Stimulated activated CD4-positive, alpha-beta T cell treated with anti-CD3 and anti-CD28 coated beads, Interleukin-15, amount 100 ng/mL, for 1 hour (primary cell): ENCODE measurements at places on chromosomes 2 and 18.

DNA sequence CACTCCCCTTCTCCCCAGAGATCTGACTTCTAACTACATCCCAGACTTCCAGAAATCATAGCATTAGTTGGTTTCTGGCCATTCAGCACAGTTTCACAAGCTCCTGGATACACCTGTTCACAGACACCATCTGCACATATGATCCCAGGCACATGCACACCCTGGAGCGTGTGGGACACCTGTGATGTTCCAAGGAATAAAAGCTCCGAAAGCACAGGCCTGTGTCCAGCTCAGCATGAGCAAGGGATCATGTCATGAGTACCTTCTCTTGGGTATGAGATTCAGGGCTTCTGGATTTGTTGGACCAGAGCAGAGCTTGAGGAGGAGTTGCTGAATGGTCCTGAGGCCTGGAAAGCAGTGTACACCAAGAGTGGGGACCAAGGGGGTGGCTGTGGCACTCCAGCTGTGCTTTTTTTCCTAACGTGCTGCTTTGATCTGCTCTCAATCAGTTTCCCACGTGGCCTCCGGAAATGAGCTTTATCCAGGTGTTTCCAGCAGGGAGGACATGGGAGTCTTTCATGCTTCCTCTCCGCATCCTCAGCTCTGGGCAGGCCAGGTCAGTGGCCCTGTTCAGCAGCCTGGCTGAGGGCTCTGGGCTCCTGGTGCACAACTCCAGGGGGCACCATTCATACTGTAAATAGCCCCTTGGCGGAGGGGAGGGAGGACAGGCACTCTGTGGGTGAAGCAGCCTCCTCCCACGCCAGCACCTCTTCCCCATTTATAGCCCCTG is 1.8 kb downstream of the DYSF start:
- no peak for DNase-seq

DNA sequence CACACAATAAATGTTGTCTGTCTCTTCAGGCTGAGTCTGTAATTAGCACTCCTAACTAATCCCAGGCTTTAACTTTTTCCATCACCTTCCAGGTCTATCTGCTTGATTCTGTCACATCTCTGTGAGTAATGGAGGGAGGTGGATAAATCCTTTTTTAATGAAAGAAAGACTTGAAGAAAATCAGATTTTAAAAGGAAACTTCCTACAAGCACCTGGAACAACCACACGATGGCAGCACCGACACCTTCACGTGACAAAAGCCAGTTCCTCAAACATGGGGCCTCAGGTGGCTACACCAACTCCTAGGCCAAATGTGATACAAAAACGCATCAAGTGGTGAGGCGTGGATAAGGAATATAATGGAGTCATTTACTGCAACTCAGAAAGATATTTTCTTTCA is 41.8 kb downstream of the TGFBRAP1 start:
- DNase-seq, result no peak

- no peak for DNase-seq
Measured at GRCh38 chr18:11944252-11944651, 36.1 kb upstream of the MPPE1 start.

DNA sequence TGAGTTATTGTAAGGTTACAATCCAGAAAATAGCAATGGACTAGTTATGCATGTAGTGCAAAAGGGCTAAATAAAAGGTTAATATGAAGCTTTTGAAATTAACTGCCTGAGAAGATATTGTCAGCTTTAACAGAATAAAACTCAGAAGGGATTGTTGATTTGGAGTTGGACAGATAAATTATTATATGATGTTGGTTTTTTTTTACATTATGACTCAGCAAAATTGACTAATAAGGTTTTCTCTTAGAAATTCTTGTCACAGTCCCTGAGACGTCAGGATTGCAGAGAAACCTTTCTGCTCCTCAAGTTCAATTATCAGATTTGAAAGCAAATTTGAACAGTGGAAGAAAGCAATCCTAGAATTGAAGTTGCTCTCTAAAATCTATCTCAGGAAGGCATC is 946.9 kb downstream of the CBLN2 start:
- DNase-seq, result no peak

GRCh38 chr2:159410276-159410675 is 123.8 kb upstream of the WDSUB1 start:
- no peak for DNase-seq

DNA sequence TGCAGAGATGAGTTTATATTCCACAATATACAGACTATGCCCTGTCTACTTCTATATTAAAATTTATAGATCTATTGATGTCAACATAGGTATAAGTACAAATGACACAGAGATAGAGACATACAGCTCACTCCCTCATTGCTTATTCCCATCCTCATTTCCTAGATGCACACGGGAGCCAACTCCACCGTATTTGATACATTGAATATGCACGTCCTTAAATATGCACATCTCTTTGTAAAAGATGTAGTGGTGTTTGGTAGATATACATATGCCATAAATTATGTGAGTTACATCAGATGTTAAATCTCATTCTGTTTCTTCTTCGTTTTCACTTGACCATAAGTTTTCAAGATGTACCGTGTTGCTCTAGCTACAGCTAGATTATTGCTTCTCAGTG is 179.2 kb upstream of the RAB6C start:
- DNase-seq, result no peak
